ENCODE measurements at places on chromosomes 16 and 17. TPM values are rescaled to one million over a fixed set of nuclear protein-coding genes. Genes with fewer than 3 reads are reported as not detected.

The B9D1 gene
- total RNA-seq: 3.4 TPM

The ORC6 gene
- total RNA-seq: 53.7 TPM

The CTRB1 gene
- not detected for total RNA-seq

GRCh38 chr17:33290253-33290652, 2.8 kb downstream of the ASIC2 start:
- peaks cover 48% of the 10 kb centered on the region for H3K27me3 ChIP-seq
- H3K27ac ChIP-seq: no peak overlapping the region
- no peak for ATAC-seq
- H3K36me3 ChIP-seq: no peaks in the 10 kb centered on the region
- no peak overlapping the region for H3K4me3 ChIP-seq

- H3K27ac ChIP-seq: no peak overlapping the region
Observed at GRCh38 chr17:30101686-30102390, 14.8 kb upstream of the NSRP1 start.

GRCh38 chr17:7811251-7811650, 22.8 kb upstream of the KDM6B start:
- no peak for ATAC-seq
- H3K36me3 ChIP-seq: no peaks in the 10 kb centered on the region
- H3K4me3 ChIP-seq: no peak overlapping the region
- H3K27me3 ChIP-seq: peaks cover 9% of the 10 kb centered on the region
- H3K27ac ChIP-seq: no peak overlapping the region

The CYBA gene
- 242 TPM for total RNA-seq

The KARS1 gene
- 269 TPM for total RNA-seq

The ERBB2 gene
- total RNA-seq: 5.9 TPM

The GUCY2D gene
- 0.77 TPM for total RNA-seq

The PDE6G gene
- 0.89 TPM for total RNA-seq

The CETP gene
- not detected for total RNA-seq

- H3K4me1 ChIP-seq: peaks cover 5% of the 10 kb centered on the region
- peak overlapping the region; percentile 46 for H3K27ac ChIP-seq
Observed at GRCh38 chr16:50642349-50642748, 38.8 kb downstream of the SNX20 start.

The KCNH6 gene
- 0.05 TPM for total RNA-seq

The NSMCE1 gene
- 59.6 TPM for total RNA-seq

The DNASE1L2 gene
- 2.4 TPM for total RNA-seq

DNA sequence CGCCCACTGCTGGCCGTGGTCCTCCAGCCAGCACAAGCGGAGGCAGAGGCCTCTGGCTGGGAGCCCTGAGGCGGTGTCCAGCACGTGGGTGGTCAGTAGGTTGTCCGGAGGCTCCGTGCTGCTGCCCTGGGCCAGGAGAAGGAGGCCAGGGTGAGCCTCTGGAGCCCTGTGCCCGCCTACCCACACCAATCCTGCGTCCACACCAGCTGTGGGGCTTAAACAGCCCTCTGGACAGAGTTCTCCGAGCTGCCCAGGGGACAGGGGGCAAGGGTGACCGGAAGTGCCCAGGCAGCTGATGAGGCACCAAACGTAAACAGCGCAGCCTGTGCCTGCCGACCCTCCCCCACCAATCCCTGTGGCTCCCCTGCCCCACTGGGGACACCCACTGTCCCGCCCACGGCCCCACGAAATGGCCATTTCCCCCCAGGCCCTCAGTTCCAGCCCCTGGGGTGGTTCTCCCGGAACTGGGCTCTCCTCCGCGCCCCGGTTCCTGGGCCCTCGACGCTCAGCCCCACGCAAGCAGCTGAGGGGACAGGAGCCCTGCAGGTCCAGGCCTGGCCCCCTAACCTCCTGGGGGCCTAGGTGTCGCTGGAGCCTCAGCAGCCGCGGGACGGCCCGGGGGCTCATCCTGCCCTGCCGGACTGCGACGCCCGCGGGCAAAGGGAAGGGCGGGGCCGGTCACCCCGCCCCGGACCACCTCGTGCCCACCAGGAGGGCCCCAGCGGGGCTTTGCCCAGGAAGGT, 27.9 kb upstream of the DBNDD1 start:
- H3K4me3 ChIP-seq: no peak overlapping the region
- peaks cover 3% of the 10 kb centered on the region for H3K27me3 ChIP-seq
- no peak overlapping the region for H3K27ac ChIP-seq
- no peaks in the 10 kb centered on the region for H3K36me3 ChIP-seq
- no peaks in the 10 kb centered on the region for H3K4me1 ChIP-seq

GRCh38 chr16:57669476-57670162, 1.5 kb downstream of the ADGRG3 start:
- ATAC-seq: no peak
- H3K36me3 ChIP-seq: no peaks in the 10 kb centered on the region
- no peak overlapping the region for H3K27ac ChIP-seq
- peaks cover 9% of the 10 kb centered on the region for H3K27me3 ChIP-seq
- H3K4me3 ChIP-seq: no peak overlapping the region
- H3K4me1 ChIP-seq: no peaks in the 10 kb centered on the region

- no peak overlapping the region for H3K27ac ChIP-seq
- no peaks in the 10 kb centered on the region for H3K27me3 ChIP-seq
- H3K4me3 ChIP-seq: no peak overlapping the region
- no peaks in the 10 kb centered on the region for H3K4me1 ChIP-seq
Observed at GRCh38 chr17:73750975-73751374, 106.7 kb upstream of the SDK2 start.

The TMEM235 gene
- not detected for total RNA-seq

The C1QL1 gene
- total RNA-seq: 0.34 TPM

- H3K27ac ChIP-seq: no peak overlapping the region
- no peaks in the 10 kb centered on the region for H3K36me3 ChIP-seq
- H3K4me3 ChIP-seq: no peak overlapping the region
- H3K27me3 ChIP-seq: peaks cover 15% of the 10 kb centered on the region
- no peaks in the 10 kb centered on the region for H3K4me1 ChIP-seq
Observed at GRCh38 chr17:56144223-56144622, 9.1 kb upstream of the ANKFN1 start.

The CFAP97D1 gene
- not detected for total RNA-seq

The ABCC6 gene
- not detected for total RNA-seq

DNA sequence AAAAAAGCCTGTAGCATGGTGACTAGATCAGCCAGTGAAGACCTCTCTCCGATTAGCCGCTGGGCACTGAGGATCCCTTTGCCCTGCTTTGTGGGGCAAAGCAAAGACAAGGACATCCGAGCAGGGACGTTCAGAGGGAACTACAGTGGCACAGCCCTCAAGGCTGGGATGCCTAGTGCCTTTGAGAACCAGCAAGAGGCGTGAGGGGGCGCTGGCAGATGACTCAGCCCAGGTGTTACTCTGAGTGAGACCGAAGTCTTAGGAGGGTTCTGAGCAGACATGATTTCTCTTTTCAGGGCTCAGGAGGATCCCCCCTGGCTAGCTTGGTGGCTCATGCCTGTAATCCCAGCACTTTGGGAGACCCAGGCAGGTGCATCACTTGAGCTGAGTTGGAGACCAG, 178.6 kb downstream of the CPPED1 start:
- H3K4me1 ChIP-seq: no peaks in the 10 kb centered on the region
- H3K36me3 ChIP-seq: no peaks in the 10 kb centered on the region
- H3K27me3 ChIP-seq: peaks cover 6% of the 10 kb centered on the region
- no peak overlapping the region for H3K4me3 ChIP-seq
- ATAC-seq: peak; percentile 72

DNA sequence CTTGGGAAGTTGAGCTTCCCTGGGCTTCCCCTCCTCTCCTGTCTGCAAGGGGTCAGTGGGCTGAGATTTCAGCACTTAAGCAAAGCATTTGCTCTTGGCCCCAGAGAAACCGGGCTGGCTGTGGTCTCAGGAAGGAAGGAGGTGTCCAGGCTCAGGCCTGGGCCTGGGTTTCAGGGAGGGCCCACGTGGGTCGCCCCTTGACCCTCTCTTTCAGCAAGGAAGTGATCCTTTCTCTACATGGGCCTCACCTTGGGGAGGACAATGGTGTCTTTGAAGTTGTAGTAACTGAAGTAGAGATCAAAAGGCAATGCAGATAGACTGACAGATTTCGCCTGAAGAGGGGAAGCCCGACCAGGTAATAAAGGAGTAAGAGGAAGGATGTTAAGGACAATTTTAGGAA, 2.7 kb downstream of the NOD2 start:
- H3K4me1 ChIP-seq: peaks cover 69% of the 10 kb centered on the region
- H3K36me3 ChIP-seq: peaks cover 71% of the 10 kb centered on the region

DNA sequence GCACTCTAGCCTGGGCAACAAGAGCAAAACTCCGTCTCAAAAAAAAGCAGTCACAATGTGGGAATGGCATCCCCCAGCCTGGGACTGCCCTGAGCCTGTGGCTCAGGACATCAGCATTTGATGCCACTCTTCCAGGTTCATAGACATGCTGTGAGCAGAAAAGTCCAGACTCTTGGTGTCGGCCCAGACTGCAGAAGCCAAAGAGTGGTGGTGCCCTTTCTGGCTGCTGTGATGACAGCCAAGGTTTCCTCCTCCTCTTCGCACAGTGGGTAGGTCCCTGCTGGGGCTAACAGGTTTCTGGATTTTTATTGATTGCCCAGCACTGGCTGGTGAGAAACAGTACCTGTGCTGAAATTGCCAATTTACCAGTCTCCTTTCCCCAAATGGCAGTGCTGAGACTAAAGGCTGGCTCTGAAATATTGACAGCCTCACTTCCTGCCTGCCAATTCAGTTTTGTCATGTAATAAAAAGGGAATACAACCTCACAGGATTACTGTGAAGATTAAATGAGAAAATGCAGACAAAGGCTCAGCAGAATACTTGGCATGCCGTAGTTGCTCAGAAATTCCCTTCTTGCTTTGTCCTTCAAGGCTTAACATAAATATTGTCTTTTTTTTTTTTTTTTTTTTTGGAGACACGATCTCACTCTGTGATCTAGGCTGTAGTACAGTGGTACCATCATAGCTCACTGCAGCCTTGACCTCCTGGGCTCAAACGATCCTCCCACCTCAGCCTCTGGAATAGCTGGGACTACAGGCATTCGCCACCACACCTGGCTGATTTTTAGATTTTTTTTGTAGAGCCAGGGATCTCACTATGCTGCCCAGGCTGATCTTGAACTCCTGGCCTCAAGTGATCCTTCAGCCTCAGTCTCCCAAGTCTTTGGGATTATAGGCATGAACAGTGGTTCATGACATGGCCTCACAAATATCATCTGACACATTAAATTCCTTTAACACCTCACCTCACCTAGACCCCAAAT, 15.5 kb upstream of the UBE2G1 start:
- H3K27ac ChIP-seq: no peak overlapping the region
- peaks cover 4% of the 10 kb centered on the region for H3K4me1 ChIP-seq
- no peak for ATAC-seq
- H3K27me3 ChIP-seq: no peaks in the 10 kb centered on the region
- H3K36me3 ChIP-seq: no peaks in the 10 kb centered on the region
- H3K4me3 ChIP-seq: no peak overlapping the region

The GAS2L2 gene
- not detected for total RNA-seq

- no peak overlapping the region for H3K27ac ChIP-seq
- no peaks in the 10 kb centered on the region for H3K36me3 ChIP-seq
- H3K4me3 ChIP-seq: no peak overlapping the region
- peak; percentile 46 for ATAC-seq
- H3K4me1 ChIP-seq: no peaks in the 10 kb centered on the region
- H3K27me3 ChIP-seq: peaks cover 19% of the 10 kb centered on the region
Observed at GRCh38 chr17:33520426-33521330, 227.6 kb upstream of the ASIC2 start.

GRCh38 chr16:85660843-85661739, 27.7 kb downstream of the GINS2 start:
- peaks cover 61% of the 10 kb centered on the region for H3K36me3 ChIP-seq
- ATAC-seq: no peak
- no peaks in the 10 kb centered on the region for H3K27me3 ChIP-seq
- H3K27ac ChIP-seq: no peak overlapping the region
- no peaks in the 10 kb centered on the region for H3K4me1 ChIP-seq

DNA sequence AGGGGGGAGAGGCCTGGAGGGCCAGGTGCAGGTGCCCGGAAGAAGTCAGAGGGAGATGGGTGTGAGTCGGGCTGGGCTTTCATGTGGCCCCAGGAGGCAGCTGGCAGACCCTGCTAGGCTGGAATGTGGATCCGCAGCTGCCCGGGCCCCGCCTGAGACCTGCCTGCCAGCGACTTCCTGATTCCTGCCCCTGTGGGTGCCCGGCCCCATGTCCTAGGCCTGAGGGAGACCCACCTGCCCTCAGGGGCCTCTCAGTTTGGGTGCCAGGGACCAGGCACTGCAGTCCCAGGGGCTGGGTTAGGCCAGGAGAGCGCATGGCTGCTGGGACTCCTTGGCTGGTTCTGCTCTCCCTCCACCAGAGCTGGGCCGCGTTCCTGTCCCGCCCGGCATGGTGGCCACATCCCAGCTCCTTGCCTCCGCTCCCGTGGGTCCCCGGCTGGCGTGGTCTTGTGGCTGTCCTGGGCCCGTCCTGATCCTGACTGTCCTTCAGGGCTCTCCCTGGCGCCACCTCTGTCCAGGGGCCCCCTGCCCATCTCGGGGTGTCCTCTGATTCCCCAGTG, 22.1 kb upstream of the SPNS2 start:
- no peaks in the 10 kb centered on the region for H3K27me3 ChIP-seq
- no peaks in the 10 kb centered on the region for H3K36me3 ChIP-seq
- no peak overlapping the region for H3K27ac ChIP-seq
- peaks cover 17% of the 10 kb centered on the region for H3K4me1 ChIP-seq
- H3K4me3 ChIP-seq: no peak overlapping the region

GRCh38 chr16:87582216-87582965, 19.9 kb upstream of the JPH3 start:
- H3K4me1 ChIP-seq: no peaks in the 10 kb centered on the region
- ATAC-seq: no peak
- peaks cover 40% of the 10 kb centered on the region for H3K27me3 ChIP-seq
- no peak overlapping the region for H3K4me3 ChIP-seq
- no peak overlapping the region for H3K27ac ChIP-seq

The EEF2K gene
- 29.0 TPM for total RNA-seq

The KRTAP4-3 gene
- not detected for total RNA-seq

- H3K27ac ChIP-seq: peak overlapping the region; percentile 55
- H3K4me1 ChIP-seq: no peaks in the 10 kb centered on the region
- H3K4me3 ChIP-seq: no peak overlapping the region
- H3K36me3 ChIP-seq: peaks cover 85% of the 10 kb centered on the region
Observed at GRCh38 chr17:82609655-82610054, 38.6 kb downstream of the WDR45B start.

GRCh38 chr16:88339930-88340754, 42.6 kb upstream of the ZNF469 start:
- H3K36me3 ChIP-seq: no peaks in the 10 kb centered on the region
- no peak for ATAC-seq
- peaks cover 5% of the 10 kb centered on the region for H3K27me3 ChIP-seq
- no peaks in the 10 kb centered on the region for H3K4me1 ChIP-seq
- H3K27ac ChIP-seq: no peak overlapping the region

- no peak for ATAC-seq
- H3K4me3 ChIP-seq: peak within 1 kb of the TSS; percentile 25
- peaks cover 50% of the 10 kb centered on the region for H3K27me3 ChIP-seq
- no peak within 1 kb of the TSS for H3K27ac ChIP-seq
Observed at GRCh38 chr16:86566601-86566965, at the start of gene FOXC2. Gene FOXC2, plus strand, starts transcription at chr16:86566829. Its CDS starts 507 bp downstream, at chr16:86567336.

GRCh38 chr17:67157732-67158639, 87.0 kb downstream of the HELZ start:
- no peak for ATAC-seq
- H3K4me1 ChIP-seq: peaks cover 18% of the 10 kb centered on the region
- no peak overlapping the region for H3K4me3 ChIP-seq

DNA sequence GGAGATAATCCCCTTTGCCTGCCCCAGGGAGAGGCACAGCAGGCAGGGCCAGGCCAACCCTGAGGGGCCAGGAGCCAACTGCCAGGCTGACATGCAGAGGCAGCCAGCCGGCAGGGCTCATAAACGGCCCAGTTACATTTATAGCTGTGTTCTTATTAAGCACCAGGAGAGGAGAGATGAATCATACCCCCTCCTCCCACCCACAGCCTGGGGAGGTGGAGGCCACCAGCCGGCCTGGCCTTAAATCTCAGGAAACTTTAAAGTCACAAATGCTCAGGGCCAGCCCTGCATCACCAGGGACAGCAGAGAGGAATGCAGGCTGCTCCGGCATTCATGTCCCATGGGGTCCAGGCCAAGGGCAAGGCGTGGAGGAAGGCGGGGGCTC, 177.2 kb downstream of the TMEM132E start:
- no peak overlapping the region for H3K4me3 ChIP-seq
- H3K36me3 ChIP-seq: no peaks in the 10 kb centered on the region
- no peak for ATAC-seq
- H3K27ac ChIP-seq: no peak overlapping the region
- no peaks in the 10 kb centered on the region for H3K4me1 ChIP-seq

The RMI2 gene
- 31.6 TPM for total RNA-seq
